ENCODE measurements at places on chromosomes 3 and 15. TPM values are rescaled to one million over a fixed set of nuclear protein-coding genes. Genes with fewer than 3 reads are reported as not detected.

The PLAAT1 gene
- 1.2 TPM for total RNA-seq

The SLC28A2 gene
- total RNA-seq: not detected

The LINGO1 gene
- not detected for total RNA-seq

The HYAL1 gene
- total RNA-seq: 4.5 TPM

The TF gene
- 0.08 TPM for total RNA-seq

The SLC28A1 gene
- total RNA-seq: not detected

The FOXB1 gene
- not detected for total RNA-seq

Data from epithelial cell of alveolus of lung (primary cell).